Activated CD4-positive, alpha-beta T cell treated with anti-CD3 and anti-CD28 coated beads, Interleukin-2, Interleukin-4, amounts not matched to agents 100 ng/mL and 50 ng/mL, durations not matched to agents 16 hours and 8 hours (primary cell): ENCODE measurements at places on chromosomes 2 and 18.
A peak's percentile ranks its signal among the peaks of the same experiment; 100 is the strongest.

DNA sequence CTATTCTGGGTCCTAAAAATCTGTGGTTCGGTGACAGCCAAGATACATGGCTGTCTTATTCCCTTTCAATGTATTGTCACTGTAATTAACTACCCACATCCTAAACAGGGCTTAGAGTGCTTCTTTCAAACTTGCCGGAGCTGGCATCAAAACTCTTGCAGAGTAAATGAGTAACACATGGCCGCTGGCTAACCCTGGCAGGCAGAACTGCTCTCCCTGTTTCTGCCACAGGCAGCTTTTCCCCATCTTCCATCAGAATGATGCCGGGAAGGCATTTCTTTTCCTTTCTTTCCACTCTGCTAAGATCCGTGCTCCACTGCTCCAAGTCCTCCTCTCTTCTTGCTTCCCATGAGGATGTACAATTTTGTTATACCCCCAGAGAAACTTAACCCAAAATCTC lies 54.8 kb upstream of the PTPRM start:
- no peak for DNase-seq

- no peak for DNase-seq
Observed at GRCh38 chr2:78035804-78036203, 513.6 kb upstream of the LRRTM4 start.

- DNase-seq, result no peak
Observed at GRCh38 chr2:231188506-231189170, 9.8 kb upstream of the ARMC9 start.

DNA sequence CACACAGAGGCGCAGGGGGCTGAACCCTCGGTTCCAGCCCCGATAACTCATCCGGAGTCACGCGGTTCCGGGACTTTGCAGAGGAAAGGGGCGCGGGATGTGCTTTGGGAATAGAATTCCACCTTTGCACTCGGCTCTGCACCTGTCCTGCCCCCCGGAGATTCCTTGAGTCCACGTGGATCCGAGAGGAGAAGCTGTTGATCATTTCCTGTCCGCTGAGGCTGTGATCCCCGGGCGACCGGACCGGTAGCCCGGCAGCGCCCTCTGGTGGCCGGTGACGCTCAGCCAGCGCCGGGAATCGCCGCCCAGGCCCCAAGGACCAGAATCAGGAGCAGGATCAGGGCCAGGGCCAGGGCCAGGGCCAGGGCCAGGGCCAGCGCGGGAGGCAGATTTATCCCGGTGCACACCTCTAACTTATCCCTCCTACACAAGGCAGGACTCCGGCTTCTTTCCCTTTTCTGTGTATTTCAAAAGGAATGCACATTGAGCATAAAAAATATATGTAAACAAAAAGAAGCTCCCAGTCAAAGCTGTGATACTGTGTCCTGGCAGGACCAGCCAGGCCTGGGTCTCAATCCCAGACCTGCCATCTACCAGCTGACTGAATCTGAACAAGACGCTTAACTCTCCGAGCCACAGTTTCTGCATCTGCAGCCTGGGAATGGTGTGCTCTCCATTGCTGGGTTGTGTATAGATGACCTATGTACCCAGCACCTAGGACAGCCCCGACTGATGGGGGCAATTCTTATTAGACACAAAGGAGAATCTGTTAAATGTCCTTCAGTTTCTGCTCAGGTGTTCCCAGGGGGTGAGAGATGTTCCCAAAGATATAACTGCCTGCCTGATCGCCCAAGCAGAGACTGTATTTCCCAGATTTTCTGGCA lies 8.5 kb upstream of the SPATA3 start:
- DNase-seq, result peak; percentile 85

- DNase-seq, result no peak
Observed at GRCh38 chr2:96907115-96908041, 37.5 kb upstream of the SEMA4C start.

DNA sequence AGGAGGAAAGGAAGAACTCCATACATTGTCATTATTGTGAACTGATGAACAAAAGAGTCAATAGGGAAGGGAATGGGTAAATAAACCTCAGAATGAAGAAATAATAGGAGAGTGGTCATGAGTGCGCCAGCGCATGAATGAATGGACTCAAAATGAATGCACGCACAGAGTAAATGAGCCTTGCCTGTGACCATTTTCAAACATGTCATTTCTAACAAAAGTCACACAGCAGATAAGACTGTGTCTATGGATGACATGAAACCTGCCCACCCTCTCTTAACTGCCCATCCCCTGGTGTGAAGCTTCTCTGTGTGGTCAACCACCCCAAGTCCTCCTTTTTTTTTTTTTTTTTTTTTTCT lies 121.1 kb upstream of the TEX51 start:
- no peak for DNase-seq
